GF-D8 (cell line): ENCODE measurements at places on chromosomes 4 and X.

DNA sequence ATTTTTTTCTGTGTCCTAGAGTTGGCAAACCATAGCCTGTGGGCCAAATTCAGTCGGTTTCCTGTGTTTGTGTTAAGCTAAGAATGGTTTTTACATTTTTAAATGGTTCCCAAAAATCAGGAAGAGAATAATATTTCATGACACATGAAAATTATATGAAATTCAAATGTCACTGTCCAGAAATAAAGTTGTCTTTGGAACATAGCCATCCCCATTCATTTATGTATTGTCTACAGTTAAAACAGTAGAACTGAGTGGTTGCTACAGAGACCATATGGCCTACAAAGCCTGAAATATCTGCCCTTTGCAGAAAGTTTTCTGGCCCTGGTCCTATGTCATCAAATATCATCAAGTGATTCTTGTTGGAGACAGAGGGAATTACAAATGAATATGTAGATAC, 15.5 kb downstream of the FRMPD4 start:
- no peak for DNase-seq

DNA sequence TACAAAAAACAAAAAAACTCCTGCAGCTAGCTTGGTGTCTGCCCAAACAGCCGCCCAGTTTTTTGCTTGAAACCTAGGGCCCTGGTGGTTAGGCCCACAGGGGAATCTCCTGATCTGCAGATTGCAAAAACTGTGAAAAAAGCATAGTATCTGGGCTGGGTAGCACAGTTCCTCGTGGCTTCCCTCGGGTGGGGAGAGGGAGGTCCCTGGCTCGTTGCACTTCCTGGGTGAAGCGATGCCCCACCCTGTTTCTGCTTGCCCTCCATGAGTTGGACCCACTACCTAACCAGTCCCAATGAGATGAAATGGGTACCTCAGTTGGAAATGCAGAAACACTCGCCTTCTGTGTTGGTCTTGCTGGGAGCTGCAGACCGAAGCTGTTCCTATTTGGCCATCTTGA, 18.6 kb upstream of the BRWD3 start:
- DNase-seq, result no peak

GRCh38 chr4:42658261-42658660, 1.4 kb upstream of the ATP8A1 start:
- no peak for DNase-seq

DNA sequence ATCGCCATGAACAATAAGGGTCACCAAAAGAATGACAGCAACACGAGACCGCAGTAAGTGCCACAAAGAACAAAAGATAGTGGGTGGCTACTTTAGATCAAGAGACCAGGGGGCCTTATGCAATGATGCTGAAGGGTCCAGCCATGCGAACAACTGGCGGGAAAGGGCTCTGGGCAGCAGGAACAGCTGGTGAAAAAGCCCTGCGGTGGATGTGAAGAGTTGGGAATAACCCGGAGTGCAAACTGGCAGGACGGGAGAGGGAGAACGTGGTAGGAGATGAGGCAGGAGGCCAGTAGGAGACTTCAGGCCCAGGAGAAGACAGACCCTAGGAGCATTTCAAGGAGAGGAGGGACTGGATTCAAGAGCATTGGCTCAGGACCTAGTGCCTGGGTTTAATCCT, 120.2 kb downstream of the AFAP1 start:
- DNase-seq, result no peak

DNA sequence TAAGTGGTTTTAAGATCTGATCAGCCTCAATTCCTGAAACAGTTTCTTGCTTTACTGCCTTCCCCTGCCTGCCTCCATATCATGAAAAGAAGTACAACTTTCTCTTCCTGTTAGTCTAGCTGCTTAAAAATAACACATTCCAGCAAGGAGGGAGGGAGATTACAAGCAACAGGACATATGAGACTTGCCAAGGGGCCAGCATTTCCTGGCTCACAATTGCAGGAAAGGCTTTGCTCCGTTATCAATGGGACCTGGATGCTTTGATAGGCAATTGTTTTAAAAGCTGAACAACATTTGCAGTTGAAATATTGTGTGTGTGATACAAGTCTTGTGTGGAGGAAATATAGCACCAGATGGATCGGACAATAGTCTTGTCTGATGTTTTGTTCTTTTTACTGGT, 425.0 kb downstream of the FAT4 start:
- DNase-seq, result no peak

DNA sequence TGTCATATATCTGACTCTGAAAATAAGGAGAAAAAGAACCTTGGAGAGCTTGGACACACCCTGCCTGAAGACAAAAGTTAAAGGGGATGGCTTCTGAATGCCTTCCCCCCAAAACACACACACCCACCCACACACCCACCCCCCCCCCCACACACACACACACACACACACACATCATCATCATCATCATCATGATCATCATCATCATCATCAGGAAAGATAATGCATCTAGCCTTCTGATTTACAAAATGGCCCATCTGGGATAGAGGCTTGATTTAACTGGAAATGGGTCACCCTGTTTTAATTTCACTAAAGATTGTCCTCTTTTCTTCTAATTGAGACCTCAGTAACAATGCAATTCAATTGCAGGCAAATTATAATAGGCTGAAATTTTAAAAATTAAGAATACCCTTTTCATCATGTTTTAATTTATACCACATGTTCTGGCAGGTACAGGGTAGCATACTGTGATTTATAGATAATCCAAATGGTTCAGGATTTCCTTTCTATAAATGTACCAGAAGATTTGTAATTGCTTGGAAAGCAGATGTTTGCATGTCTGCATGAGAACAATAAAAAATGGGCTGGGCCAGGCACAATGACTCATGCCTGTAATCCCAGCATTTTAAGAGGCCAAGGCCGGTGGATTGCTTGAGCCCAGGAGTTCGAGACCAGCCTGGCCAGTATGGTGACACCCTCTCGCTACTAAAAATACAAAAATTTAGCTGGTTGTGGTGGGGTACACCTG, 56.5 kb downstream of the TRIM2 start:
- no peak for DNase-seq

DNA sequence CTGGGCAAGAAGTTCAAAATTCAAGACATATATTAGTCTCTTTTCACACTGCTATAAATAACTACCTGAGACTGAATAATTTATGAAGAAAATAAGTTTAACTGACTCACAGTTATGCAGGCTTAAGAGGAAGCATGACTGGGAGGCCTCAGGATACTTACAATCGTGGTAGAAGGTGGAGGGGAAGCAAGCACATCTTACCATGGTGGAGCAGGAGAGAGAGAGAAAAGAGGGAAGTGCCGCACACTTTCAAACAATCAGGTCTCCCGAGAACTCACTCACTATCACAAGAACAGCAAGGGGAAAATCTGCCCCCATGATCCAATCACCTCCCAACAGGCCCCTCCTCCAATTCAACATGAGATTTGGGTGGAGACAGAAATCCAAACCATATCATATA, 273.3 kb upstream of the RASGEF1B start:
- no peak for DNase-seq

DNA sequence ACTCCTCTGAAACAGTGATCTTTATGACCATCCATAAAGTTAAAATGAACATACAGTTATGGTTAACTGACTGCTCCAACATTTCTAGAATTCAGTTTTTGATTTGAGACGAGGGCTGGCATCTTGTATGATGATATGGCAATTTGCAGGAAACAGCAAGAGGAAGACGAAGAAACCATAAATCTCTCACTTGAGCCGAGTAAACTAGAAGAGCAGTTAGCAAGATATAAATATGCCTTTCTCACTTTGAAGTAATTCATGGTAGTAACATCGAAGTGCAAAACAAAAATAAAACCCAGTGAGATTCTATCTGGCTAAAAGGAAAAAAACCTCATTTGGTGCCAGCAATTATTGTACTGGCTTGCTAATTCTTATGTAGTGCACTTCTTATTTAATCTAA, 139.0 kb upstream of the SPRY1 start:
- DNase-seq, result no peak

- no peak for DNase-seq
Observed at GRCh38 chrX:49247916-49248811, 12.9 kb downstream of the CCDC22 start.

DNA sequence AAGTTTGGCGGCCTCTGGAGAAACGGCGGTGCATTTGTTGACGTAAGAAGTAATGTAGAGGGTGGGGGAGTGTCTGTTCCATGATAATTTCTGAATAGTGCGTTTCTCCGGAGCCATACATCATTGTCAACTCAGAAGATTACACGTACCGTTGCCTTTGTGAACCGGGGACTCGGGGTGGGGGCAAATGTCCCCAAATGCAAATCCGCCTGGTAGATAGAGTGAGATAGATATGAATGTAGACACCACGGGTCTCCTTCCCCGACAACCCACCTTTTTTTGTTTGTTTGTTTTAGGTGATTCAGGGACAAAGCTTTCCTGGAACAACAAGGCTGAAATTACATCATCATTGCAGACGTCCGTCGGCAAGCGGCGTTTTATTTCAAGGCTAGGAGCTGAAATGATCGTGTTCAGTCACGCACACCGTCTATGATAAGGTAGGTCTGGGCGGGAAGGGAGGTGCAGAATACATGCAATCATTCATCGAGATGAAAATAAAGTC, 96.0 kb upstream of the PPP2R3B start:
- no peak for DNase-seq

DNA sequence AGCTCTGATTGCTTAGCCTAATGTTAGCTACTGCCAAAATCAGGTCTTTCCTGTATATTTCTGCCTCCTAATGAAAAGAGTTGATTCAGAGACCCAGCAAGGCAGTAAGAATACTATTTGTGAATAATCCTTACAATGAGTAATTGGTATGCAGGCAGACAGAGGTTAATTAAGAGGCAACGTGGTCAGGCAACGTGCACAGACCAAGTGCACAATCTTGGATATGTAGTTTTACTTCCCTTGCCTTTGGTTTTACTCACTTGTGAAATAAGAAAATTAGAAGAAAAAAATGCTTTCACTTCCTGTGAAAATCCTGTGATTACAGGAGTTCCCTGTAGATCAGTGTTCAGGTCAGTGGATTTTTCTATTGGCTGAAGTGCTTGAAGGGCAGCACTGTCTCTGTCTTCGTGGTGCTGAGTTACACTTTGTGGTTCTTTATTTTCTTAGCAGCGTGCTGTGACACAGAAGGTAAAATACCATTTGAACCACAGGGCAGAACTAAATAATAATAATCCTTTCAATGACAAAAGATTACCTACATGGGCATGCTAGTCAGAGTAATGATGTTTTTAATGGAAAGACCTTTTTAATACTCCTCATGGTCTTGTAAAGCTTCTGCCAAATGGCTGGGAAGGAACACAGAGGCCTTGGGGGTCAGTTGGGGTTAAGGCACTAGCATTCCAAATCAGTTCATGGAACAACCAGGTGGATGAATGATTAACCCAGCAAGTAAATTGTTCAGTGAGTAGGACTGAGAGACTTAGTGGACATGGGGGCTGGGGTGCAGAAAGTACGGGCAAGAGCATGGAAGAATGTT, 430.9 kb downstream of the MAPK10 start:
- no peak for DNase-seq

DNA sequence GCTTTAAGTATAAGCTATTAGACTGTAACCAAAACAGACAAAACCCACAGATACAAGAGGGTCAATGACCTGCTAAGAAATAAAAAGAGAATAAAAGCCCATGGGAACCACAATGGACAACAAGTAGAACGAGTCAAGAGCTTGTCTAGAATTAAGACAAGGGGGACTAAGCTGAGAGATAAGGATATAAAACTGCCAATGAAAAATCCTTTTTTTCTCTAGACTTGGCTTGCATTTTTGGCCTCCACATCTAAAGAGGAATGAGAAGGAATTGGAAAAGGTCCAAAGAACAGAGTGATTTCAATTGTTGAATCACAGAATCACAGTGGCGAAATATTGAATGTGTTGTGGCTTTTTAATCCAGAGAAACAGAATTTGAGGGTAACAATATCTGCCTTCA, 135.7 kb downstream of the QDPR start:
- no peak for DNase-seq

DNA sequence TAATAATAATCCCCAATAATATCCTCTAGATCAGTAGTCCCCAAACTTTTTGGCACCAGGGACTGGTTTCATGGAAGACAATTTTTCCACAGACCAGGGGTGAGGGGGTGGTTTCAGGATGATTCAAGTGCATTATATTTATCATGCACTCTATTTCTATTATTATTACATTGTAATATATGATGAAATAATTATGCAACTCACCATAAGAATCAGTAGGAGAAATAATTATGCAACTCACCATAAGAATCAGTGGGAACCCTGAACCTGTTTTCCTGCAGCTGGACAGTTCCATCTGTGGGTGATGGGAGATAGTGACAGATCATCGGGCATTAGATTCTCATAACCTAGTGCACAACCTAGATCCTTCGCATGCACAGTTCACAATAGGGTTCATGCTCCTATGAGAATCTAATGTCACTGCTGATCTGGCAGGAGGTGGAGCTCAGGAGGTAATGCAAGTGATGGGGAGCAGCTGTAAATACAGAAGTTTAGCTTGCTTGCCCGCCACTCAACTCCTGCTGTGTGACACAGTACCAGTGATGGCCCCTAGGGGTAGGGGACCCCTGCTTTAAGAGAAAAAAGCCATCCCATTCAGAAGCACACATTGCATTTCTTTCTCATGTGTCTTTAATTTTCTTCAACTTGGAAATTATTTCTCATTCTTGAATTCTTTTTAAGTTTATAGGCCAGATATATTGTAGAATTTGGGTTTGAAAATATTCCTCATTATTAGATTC, 16.0 kb upstream of the SH3RF1 start:
- no peak for DNase-seq

- DNase-seq, result no peak
Observed at GRCh38 chr4:87525636-87526295, 3.4 kb downstream of the SPARCL1 start.

DNA sequence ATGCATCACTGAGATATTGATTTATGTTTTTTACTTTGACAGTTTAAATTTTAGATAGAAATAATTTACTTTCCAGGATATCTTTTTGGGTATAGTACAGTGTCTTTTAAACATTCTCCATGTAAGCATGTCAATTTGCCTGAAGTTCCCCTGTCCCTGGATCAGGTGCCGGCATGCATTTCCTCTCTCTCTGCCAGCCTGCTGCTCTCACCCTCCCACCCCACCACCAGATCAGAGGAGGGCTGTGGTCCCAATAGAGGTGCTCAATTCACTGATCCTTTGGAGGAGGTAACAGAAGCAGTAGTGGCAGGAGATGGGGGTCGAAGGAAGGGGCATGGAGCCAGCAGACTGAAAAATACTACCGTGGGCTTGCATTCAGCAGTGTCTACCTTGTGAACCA, 28.3 kb upstream of the DSPP start:
- no peak for DNase-seq

- DNase-seq, result no peak
Observed at GRCh38 chrX:116872931-116873330, 410.2 kb upstream of the CT83 start.

- no peak for DNase-seq
Observed at GRCh38 chr4:88999392-88999930, 57.5 kb downstream of the FAM13A start.
